Forelimb muscle (tissue), 1 donor: ENCODE measurements at places on chromosomes 6 and 20. TPM values are rescaled to one million over a fixed set of nuclear protein-coding genes. Genes with fewer than 3 reads are reported as not detected.

GRCh38 chr6:150511313-150511712 lies 88.4 kb upstream of the PLEKHG1 start:
- no peak for DNase-seq

- no peak for DNase-seq
Observed at GRCh38 chr6:43742285-43742684, 27.7 kb upstream of the VEGFA start.

Gene ZNFX1
- polyA plus RNA-seq, result 9.9 TPM

DNA sequence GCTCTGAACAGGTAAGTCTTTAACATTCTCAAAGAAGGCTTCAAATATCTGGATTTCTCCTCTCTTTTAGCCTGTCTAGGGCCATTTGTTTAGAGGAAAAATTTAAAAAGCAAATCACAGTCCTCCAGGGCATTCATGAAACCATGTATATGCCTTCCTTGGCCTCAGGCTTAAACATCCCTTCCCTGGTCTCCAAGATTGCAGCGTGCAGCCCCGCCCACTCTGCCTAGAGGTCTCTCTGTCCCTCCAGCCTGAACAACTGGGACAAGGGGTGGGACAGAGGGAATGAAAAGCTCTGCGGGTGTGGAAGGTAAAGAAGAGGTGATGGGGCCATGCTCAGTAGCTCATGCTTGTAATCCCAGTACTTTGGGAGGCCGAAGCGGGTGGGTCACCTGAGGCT lies 9.8 kb upstream of the CBFA2T2 start:
- no peak for DNase-seq

GRCh38 chr20:17501701-17502100 lies 29.5 kb downstream of the BFSP1 start:
- DNase-seq, result no peak

DNA sequence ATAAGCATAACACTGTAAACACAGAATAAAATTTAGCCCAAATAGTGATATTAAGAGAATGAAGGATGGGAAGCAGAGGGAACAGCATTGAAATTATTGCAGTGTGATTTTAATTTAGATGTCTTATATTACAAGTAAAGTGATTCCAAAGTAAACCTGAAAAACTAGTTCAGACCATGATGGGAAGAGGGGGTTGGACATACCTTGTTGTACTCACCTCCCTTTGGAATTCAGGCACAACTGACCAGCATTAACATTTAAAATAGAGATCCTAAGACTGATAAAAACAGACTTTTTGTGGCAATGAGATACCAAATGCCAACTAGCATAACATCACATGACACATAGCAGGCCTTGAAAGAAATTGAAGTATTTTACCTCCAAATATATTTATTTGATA lies 262.6 kb upstream of the PRND start:
- no peak for DNase-seq

Gene VGLL2
- polyA plus RNA-seq, result 93.8 TPM

Gene BHLHE23
- polyA plus RNA-seq, result not detected

DNA sequence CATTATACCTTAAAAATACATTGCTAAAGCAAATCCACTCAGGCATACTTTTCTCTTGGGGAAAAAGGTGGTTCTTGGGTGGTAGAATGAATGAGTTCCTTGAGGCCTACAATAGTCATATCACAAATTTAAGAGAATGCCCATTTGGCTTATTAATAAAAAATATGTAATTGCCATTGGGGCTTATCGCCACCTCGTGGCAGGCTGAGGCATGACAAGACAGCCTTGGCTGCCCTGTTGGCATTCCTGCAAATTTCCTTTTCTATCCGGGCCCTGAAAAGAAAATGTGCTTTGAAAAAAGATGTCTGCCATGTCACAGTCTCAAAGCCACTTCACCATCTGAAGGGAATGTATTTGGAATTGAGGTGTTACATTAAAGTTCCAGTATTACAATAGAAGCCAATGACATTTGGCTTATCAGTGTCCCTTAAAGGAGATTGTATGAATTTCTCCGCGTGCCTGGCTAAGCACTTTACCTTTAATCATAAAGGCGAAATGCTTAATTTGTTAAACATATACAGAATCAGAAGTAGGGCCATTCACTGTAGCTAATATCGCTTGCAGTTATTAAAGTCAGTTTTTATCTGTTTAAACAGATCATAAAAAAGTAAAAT lies 188.3 kb upstream of the ZFP64 start:
- DNase-seq, result no peak

DNA sequence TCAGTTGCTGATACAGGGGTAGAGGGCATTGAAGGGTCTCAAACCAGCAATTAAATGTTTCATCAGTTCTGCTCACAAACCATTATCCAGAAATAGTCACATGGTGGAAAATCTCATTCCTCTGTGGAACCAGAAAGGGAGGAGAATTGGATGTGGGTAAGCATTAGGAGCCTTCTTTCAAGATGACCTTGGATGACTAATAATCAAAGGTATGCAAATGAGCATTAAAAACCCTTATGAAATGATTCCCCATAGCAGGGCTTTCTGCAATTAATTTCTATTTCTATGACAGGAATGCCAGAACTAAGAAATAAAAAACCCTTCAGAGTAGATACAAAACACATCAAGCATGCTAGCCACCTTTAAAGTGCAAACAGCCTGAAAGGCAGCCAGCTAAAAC lies 37.4 kb upstream of the HCRTR2 start:
- DNase-seq, result no peak

DNA sequence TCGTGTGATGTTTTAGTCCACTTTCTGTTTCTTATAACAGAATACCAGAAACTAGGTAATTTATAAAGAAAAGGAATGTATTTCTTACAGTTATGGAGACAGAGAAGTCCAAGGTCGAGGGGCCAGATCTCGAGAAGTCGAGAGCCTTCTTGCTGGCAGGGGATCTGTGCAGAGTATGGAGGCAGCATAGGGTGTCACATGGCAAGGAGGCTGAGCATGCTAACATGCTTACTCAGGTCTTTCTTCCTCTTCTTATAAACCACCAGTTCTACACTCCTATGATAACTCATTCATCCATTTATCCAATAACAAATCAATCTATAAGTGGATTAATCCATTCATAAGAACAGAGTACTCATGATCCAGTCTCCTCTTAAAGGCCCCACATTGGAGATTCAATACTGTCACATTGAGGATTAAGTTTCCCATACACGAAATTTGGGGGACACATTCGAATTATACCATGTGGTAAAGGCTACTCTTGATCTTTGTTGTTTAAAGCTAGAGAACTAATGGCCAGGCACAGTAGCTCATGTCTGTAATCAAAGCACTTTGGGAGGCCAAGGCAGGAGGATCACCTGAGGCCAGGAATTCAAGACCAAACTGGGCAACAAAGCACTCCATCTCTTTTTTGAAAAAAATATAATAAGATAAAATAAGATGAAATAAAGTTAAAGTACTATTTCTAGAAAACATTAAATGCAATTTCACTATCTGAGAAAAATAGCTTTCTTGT lies 2.1 kb downstream of the GOPC start:
- DNase-seq, result no peak

DNA sequence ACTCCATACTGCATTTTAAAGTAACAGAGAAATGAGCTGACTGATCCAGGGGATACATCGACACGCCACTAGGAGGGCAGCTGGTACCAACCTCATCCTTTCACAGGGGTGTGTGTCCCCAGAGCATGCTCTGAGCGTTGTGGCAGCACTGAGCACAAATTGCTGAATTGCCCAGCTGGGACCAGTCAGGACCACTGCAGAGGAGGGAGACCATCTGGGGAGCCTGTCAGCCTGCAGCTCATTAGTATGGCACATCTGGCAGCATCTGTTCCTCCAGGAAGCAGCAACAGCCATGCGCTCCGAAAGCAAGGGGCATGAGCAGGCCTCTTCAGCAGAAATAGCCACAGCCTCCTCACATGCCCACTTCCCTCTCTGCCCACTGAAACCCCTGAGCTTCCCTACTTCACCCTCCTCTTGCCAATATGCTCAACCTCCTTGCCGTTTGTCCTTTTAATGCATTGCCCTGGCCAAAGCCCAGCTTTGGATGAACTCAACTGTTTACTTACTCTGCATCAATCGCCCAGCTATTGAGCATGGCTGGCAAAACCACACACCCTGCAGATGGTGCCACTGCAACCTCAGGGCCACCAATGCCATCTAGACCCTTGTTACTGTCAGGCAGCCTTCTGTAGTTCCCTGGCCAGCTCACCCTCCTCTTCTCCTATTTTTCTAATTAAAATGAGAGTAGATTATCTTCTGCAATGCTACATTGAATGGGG lies 77.6 kb upstream of the NEDD9 start:
- no peak for DNase-seq

Gene FUT9
- 0.16 TPM for polyA plus RNA-seq

Gene GMEB2
- 6.8 TPM for polyA plus RNA-seq

DNA sequence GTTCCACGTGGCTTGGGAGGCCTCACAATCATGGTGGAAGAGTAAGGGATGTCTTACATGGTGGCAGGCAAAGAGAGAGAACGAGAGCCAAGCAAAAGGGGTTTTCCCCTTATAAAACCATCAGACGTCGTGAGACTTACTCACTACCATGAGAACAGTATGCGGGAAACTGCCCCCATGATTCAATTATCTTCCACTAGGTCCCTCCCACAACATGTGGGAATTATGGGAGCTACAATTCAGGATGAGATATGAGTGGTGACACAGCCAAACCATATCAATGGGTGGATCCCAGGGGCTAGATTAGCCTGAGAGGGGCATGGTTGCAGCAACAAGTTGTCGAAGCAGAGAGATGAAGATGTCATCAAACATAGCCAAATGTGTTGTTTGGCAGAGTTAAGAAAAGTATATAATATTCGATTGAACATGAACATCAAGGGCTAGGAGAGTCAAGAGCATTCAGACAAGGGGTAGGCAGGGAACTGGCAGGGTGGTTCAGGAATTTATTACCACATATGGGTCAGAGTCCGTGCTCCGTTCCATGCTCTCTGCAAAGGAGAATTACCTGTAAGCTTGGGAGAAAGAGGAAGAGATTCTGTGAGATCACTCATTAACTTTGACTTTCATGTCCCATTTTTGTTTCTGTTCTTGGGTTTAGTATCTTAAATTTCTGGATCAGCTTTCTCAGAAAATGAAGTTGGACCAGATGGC lies 98.8 kb downstream of the CCDC170 start:
- no peak for DNase-seq

DNA sequence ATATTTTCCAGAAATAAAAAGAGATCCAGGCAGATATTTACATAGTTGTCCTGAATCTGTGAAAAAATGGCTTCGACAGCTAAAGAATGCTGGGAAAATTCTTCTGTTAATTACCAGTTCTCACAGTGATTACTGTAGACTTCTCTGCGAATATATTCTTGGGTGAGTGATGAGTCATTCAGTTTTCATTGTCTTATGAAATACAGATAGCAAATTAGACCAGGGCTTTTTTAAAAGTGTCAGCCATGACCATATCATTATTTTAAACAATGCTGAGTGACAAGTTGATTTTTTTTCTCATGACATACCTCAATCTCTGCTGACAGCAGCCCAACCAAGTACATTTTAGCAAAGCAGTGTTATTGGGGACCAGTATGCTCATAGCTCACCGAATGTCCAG lies 32.8 kb downstream of the TSPYL4 start:
- no peak for DNase-seq

- no peak for DNase-seq
Observed at GRCh38 chr20:46914789-46915379, 20.2 kb downstream of the EYA2 start.

- no peak for DNase-seq
Observed at GRCh38 chr6:43993881-43994523, 133.2 kb downstream of the MRPL14 start.

- no peak for DNase-seq
Observed at GRCh38 chr6:26012061-26012460, 49.5 kb downstream of the TRIM38 start.

Gene ARMH2
- not detected for polyA plus RNA-seq

Gene GRIK2
- polyA plus RNA-seq, result 1.3 TPM

Gene ABHD16A
- 43.8 TPM for polyA plus RNA-seq

DNA sequence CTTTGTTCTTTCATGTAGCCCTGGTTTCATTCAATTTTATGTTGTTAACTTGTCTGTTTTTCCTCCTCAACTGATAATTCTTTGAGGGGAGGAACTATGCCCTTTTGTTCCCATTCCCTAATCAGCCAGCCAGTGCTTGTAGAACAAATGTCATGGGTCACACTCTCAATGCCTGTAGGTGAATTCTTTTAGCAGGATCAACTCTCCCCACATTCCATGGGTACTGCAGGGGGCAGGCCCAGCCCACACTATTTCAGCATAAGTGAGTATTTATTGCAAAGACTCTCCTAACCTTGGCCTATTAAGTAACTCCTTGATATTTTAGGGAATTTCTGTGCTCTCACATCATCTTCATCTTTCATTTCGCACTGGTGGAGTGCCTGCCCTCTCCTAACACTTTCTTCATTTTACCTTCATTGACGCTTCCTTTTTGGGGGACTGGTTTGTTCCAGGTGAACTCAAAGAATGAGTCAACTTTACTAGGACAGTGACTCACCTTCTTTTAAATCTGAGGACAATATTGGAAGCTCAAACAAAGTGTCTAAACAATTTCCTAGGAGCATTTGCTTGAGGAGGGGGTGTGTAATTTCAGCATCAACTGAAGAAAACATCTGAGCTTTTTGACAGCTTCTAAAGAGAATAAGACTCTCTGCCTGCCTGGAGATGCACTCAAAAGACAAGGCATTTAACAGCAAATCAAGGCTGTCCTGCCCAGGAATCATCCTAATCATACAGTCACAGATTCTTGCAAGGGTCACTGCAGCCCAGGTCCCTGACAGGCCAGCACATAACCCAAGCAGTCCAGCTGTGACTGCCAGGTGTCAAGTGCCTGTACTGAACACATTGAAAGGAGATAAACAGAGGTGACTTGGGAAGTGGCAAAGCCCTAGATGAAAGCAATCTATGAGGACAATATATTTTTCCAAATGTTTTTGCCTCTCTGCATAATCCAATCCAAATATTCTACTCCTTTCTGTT lies 263.9 kb upstream of the PRND start:
- DNase-seq, result no peak

Gene ADGRF5
- polyA plus RNA-seq, result 21.1 TPM

GRCh38 chr6:126091466-126091865 lies 105.1 kb downstream of the TRMT11 start:
- DNase-seq, result no peak

GRCh38 chr20:61437280-61438206 lies 185.5 kb downstream of the CDH4 start:
- DNase-seq, result no peak

Gene HMGCLL1
- polyA plus RNA-seq, result 5.6 TPM

Gene TREML4
- polyA plus RNA-seq, result not detected

- no peak for DNase-seq
Observed at GRCh38 chr6:133609415-133610226, 279.3 kb upstream of the TCF21 start.

Gene NRN1
- 28.1 TPM for polyA plus RNA-seq

DNA sequence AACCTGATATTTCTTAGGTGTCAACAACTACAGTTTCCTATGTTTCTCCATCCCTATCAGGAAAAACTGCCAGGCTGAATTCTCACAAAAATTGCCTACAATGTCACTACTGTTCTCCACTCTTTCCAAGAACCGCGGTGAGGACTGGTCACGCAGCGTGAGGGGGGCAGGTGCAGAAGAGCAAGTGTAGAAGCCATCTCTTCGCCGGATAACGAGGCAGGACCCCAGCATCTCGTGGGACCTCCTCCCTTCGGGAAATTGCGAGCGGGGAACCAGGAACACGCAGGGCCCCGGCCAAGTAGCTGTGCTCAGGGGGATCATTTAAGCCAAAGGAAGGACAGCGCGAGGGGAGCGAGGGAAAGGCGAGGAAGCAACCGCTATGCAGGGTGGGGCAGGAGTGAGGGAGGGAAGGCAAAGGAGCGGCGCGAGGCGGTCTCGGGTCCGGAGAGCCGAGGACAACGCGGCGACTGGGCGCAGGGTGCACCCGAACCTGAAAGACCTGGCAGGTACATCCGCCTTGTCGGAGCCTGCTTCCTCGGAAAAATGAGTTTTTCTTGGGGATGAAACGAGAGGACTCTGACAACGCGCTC lies 559 bp downstream of the APMAP start:
- no peak for DNase-seq

GRCh38 chr6:144478483-144478882 lies 193.3 kb downstream of the UTRN start:
- no peak for DNase-seq
